ENCODE measurements at places on chromosomes 12 and 14.

DNA sequence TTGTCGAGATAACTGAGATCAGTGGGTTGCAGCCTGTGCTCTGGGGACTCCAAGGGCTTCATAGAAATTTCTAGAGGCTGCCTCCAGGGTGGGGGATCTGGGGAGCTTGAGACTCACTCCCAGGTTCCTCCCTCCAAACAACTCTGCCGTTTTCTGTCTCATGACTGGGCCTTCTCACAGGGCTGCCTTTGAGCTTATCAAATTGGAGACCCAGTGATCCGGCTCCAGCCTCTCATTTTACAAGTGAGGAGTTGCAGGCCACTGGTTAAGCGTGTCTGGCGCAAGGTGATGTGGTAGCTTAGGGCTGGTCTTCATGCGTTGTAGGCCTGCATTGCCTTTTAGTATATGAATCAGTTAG lies 85.8 kb downstream of the SLC25A47 start:
- DNase-seq: no peak

DNA sequence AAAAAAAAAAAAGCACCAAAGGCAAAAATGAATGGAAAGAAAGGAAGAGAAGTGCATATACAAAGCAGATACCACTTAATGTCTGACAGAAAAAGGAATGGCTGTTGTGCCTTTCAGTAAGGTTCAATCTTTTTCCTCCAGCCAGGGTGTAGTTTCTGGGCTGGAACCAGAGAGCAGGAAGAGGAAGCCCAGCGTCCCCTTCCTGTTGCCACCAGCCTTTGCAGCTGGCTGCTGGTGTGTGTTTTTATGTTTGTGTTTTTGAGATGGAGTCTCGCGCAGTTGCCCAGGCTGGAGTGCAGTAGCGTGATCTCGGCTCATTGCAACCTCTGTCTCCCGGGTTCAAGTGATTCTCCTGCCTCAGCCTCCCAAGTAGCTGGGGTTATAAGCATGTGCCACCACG lies 64.6 kb upstream of the LTA4H start:
- DNase-seq: peak; percentile 21

GRCh38 chr12:122560138-122560537 lies 33.1 kb downstream of the KNTC1 start:
- no peak for DNase-seq

GRCh38 chr14:94797887-94798286 lies 28.0 kb upstream of the GSC start:
- no peak for DNase-seq

- DNase-seq: no peak
These were observed 227.4 kb downstream of the SUDS3 start for GRCh38 chr12:118603610-118604361.
